Right ventricle myocardium inferior (tissue), 1 donor: ENCODE measurements at places on chromosomes 16 and 17.
A peak's percentile ranks its signal among the peaks of the same experiment; 100 is the strongest.

GRCh38 chr16:35510701-35511100 is 2051.3 kb downstream of the TP53TG3F start:
- DNase-seq, result no peak

- DNase-seq, result no peak
These were observed 63.4 kb upstream of the RBL2 start for GRCh38 chr16:53370827-53371226.

- DNase-seq, result no peak
These were observed 8.1 kb downstream of the SCNN1B start for GRCh38 chr16:23310217-23310616.

DNA sequence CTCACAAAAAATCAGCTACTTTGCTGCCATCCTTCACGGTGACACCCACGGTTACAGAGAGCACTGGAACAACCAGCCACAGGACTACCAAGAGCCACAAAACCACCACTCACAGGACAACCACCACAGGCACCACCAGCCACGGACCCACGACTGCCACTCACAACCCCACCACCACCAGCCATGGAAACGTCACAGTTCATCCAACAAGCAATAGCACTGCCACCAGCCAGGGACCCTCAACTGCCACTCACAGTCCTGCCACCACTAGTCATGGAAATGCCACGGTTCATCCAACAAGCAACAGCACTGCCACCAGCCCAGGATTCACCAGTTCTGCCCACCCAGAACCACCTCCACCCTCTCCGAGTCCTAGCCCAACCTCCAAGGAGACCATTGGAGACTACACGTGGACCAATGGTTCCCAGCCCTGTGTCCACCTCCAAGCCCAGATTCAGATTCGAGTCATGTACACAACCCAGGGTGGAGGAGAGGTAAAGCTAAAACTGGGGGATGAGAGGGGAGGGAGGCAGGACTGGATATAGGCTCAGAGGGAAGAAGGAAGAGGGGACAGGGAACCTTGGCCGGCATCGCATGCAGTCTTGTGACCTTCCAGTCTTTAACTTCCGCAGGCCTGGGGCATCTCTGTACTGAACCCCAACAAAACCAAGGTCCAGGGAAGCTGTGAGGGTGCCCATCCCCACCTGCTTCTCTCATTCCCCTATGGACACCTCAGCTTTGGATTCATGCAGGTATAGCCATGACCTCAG is 581 bp downstream of the CD68 start:
- no peak for DNase-seq

DNA sequence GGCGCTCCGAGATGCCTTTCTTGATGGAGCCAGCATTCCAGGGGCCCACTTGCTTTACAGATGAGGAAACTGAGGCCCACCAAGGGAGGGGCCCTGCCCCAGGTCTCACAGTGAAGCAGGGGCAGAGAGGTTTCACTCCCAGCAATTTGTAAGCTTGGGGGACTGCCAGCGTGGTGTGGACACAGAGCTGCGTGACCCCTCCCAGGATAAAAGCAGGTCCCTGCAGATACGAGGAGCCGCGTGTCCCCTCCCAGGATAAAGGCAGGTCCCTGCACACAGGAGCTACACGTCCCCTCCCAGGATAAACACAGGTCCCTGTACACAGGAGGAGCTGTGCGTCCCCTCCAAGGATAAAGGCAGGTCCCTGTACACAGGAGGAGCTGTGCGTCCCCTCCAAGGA is 11.7 kb downstream of the JPH3 start:
- peak; percentile 18 for DNase-seq

DNA sequence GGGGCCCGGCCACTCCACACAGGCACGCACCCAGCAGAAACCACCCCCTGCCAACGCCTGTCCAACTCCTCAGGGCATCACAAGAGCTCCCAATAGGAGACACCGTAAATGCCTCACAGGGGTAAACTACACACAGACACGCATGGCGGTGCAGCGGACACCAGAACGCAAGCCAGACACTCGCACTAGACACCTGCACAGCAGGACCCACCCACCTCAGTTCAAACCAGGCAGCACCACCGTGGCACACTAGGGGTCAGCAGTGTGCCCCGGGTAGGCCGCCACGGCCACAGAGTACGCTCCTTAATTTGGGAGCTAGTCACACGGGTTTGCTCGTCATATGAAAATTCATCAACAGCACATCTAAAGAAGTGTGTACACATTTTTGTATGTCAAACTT is 3.4 kb downstream of the SLC38A10 start:
- DNase-seq, result peak; percentile 89

DNA sequence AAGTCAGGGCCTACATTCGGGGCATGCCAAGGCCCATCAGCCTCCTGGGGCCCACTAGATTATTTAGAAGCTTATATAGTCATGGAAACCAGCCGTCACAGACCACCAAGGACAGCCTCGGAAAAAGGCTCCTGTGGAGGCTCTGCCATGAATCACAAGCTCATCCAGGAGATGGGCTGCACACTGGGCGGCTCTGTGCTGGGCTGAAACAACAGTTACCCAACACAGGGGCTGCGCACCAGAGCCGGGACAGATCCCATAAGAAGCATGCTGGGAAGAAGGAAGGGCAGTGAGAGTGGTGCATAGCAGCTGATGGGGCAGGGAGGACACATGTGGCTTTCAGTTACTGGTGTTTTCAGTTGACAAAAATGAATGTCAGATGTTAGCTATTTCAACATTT is 67.7 kb upstream of the GSG1L start:
- no peak for DNase-seq

DNA sequence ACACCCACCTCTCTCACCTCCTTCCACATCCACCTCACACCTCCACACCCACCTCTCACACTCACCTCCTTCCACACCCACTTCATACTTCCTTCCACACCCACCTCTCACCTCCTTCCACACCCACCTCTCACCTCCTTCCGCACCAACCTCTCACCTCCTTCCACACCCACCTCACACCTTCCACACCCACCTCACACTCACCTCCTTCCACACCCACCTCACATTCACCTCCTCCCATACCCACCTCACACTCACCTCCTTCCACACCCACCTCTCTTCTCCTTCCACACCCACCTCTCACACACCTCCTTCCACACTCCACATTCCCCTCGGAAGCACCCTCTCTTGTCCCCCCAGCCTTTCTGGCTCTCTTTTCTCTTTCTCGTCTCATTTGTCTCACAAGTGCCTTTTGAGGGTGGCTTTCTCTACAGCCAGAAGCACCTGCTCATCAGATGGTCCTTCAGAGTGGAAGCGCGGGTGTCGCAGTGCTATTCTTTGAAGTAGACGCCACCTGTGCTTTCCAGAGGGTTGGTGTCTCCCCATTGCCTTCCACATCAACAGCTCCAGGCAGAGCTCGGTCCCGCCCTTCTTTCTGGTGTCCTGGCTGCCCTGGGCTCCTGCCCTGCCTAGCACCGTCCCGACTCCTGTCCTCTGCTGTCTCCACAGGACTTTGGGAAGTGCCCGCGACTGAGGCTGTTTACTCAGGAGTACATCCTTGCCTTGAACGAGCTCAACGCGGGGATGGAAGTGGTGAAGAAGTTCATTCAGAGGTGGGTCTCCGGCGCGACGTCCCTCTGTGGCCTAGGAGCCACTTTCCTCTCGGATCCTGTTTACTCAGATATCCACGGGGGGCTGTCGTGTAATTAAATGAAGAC is 109.4 kb upstream of the PLCG2 start:
- no peak for DNase-seq

DNA sequence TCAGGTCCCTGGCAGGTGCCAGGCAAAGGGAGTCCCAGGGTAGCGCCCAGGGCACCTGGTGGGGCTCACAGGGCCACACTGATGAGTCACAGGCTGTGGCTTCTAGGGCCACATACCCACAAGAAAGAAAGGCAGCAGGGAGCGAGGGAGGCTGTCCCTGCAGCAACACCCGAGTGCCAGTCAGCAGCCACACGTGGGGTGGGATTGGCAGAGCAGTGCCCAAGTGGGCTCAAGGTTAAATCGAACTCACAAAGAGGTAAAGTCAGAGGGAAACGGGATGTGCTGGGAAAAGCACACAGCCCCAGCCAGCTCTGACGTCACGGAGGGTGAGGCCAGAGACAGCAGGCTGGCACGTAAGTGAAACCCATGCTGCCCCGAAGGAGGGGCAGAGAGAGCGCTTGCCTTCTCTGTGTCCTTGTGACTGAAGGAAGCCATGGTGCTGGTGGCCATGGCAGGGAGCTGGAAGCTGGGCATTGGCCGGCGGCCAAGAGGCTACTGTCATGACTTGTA is 33.8 kb downstream of the FA2H start:
- no peak for DNase-seq

DNA sequence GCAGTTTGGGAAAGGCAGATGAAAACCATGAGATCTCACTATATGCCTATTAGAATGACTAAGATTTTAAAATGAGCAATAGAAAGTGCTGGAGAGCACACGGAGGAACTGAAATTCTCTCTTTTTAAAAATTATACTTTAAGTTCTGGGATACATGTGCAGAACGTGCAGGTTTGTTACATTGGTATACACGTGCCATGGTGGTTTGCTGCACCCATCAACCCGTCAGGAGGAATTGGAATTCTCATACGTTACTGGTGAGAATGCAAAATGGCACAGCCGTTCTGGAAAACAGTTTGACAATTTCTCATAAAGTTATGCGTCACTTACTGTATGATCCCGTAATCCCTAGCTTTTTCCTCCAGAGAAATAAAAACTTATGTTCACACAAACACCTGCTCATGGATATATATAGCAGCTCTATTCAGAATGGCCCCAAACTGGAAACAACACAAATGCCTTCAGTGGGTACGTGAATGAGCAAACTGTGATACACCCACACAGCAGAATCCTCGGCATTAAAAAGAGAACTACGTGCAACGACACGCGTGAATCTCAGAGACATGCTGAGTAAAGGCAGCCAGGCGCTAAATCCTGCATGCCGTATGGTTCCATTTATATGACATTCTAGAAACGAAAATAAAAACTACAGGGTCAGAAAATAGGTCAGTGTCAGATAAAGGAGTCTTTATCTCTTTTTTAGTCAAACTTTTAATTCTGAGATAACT is 11.8 kb downstream of the PIK3R6 start:
- DNase-seq, result no peak

- no peak for DNase-seq
These were observed 12.1 kb upstream of the DHX8 start for GRCh38 chr17:43471585-43472160.

DNA sequence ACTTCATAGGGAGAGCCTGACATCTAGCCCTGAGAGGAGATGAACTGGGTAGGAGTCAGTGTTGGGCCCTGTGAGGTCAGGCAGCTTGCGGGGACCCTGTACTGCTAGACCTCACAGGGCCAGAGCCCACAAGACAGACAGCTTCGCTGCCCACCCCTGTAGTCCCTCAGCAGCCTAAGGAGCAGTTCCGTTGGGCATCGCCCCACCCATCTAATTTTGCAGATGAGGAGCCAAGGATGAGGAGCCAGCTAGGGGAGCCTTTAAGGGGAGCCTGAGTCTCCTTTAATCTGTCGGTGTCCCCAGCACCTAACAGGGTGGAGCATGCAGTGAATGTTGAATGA is 755 bp upstream of the TUFM start:
- DNase-seq, result no peak

- DNase-seq, result no peak
These were observed 30.7 kb downstream of the HIC1 start for GRCh38 chr17:2085648-2085949.

GRCh38 chr16:28924399-28924761 is 658 bp downstream of the RABEP2 start:
- DNase-seq, result no peak

- DNase-seq, result no peak
These were observed 40.8 kb downstream of the LDHD start for GRCh38 chr16:75075688-75076268.

GRCh38 chr17:22512506-22512905 is 820.2 kb downstream of the KCNJ18 start:
- no peak for DNase-seq

DNA sequence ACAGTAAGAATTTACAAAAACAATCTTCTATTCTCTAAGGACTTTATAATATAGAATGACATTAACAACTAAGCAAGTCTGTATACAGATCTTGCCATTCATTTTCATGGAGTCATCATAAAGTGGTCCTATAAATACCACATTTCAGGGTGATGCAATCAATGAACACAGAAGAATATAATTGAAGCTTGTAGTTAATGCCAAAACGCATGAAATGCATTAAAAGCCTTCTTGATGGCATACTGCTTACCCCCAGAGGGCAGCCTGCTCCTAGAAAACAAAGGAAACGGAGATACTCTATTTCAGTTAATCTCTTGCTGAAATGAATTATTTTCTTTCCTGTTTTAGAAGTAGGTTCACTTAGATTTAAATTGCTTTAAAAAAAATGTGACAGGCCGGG is 45.2 kb upstream of the STAC2 start:
- DNase-seq, result no peak

DNA sequence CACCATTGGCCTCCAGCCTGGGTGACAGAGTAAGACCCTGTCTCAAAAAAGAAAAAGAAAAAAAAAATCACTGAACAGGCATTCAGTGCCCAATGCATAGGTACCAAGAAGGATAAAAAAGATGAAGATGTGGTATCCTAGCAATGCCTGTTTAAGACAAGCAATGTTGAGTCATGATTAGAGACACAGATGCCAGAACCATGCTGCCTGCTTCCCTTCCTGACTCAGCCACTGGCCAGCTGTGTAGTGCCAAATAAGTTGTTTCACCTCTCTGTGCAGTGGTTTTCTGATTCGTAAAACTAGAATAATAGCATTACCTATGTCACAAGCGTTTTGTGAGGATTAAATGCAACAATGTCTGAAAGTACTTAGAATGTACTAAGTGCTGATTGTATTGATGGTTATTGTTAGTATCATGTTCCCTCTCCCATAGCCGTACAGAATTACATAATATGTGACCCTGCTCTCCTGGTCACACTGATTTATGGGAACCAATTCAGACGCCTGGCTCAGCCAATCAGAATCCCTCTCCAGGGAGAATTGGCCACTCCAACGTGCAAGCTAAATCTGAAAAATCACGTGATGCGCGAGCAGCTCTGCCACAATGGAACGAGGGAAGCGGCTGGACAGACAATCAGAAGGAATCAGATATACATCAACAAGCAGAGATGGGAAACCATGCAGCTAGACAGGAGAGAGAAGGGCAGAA is 241.9 kb downstream of the SLC39A11 start:
- no peak for DNase-seq

GRCh38 chr16:12395268-12395667 is 408.4 kb downstream of the CPPED1 start:
- no peak for DNase-seq

- peak; percentile 33 for DNase-seq
These were observed 29.7 kb downstream of the MPP2 start for GRCh38 chr17:43877451-43878155.

DNA sequence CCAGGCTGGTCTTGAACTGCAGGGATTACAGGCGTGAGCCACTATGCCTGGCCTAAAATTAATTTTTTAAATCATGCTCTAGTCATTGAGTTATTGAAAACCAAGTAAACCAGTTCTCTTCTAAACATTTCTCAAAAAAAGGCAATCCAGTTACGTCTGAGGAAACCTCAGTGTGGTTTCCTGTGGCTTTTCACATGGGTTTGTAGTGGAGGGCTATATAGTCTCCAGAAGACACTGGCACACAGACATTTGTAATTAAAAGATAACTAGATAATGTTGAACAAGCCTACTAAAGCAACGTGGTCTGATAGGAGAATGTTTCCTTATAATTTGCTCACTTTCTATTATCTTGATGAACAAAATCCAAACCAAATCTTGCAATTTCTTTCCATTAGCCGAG is 5.2 kb upstream of the TOB1 start:
- DNase-seq, result no peak
